NAMALWA (cell line): ENCODE measurements at places on chromosomes 5 and 9.

- DNase-seq = no peak
These were observed 358.0 kb downstream of the TAF11L14 start for GRCh38 chr5:17992291-17992690.

- DNase-seq = no peak
These were observed 41.6 kb upstream of the FCN1 start for GRCh38 chr9:134959126-134959970.

- no peak for DNase-seq
These were observed 135.2 kb downstream of the RXRA start for GRCh38 chr9:134461426-134461982.

DNA sequence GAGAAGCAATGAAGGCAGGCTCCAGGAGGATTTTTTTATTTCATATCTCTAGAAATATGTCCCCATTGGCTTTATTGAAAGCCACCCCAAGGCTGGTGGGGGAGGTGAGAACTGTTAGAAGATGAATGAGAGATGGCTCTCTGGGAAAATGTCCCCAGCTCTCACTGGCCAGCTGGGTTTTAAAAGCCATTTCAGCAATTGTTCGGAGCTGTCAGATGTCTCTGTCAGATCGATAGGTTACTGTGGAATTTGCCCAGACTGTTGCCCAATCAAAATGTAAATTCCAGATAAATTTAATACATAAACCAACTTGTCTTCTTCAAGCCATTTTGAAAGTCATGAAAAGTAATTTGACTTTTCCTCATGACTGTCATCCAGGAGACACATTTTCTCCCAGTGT is 67.0 kb upstream of the BRINP1 start:
- no peak for DNase-seq

DNA sequence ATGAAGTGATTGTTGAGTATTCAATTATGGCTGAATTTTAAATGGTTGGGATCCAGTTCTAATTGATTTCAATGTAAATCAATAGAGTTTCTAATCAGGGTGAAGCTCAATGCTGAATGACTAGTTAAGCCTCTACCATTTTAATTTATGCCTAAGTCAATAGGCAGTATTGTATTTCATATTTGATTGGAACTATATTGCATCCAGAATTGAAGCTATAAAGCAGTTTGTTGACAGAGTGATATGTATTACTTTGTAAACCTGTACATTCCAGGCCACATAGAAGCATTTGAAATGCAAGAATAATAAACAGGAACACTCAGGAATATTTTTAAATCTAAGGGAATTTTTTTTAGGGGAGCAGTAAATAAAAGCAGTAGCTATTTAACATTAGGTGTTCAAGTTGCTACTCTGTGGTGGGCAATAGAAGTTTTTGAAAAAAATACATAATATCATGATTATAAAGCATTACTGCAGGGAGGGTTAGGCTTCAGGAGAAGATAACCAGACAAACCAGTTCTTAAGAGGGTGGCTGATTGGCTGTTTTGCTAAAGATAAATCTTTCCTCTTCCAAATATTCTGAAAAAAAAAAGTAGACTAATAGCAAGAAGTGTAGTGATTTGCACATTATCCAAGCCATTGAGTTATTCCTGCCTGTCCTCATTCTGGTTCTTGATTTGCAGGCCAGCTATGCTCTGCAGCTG is 492.0 kb upstream of the MEF2C start:
- DNase-seq = no peak

DNA sequence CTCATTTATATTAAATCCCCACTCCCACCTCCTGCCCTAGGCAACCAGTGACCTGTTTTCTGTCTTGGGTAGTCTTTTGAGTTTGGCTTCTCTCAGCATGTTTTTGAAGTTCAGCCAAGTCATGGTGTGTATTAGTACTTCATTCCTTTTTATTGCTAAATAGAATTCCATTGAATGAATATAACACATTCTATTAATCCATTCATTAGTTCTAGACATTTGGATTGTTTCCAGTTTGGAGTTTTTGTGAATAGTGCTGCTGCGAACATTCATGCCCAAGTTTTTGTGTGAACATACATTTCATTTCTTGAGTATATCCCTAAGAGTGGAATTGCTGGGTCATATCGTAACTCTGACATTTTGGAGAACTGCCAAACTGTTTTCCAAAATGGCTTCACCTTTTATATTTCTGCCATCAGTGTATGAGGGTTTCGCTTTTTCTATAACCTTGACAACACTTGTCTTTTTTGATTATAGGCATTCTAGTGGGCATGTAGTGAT is 2.7 kb downstream of the ZNF346 start:
- DNase-seq = no peak

DNA sequence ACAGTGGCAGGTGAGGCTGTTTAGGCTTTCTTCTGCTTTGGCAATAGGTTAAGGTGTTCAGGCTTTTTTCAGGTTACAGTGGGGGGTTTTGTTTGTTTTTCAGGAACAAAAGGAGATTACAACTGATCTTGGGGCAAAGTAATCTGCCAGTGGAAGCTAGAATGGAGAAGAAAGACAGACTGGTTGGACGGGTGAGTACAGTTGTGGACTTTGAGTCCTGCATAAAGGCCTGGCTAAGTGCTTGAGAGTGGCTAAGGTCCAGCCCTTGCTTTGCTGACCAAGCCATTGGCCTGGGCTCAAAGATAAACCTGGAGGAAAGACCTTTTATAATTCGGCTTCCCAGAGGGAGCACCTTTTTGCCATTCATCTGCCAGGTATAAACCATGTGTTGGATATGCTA is 63.1 kb downstream of the MTMR12 start:
- no peak for DNase-seq

DNA sequence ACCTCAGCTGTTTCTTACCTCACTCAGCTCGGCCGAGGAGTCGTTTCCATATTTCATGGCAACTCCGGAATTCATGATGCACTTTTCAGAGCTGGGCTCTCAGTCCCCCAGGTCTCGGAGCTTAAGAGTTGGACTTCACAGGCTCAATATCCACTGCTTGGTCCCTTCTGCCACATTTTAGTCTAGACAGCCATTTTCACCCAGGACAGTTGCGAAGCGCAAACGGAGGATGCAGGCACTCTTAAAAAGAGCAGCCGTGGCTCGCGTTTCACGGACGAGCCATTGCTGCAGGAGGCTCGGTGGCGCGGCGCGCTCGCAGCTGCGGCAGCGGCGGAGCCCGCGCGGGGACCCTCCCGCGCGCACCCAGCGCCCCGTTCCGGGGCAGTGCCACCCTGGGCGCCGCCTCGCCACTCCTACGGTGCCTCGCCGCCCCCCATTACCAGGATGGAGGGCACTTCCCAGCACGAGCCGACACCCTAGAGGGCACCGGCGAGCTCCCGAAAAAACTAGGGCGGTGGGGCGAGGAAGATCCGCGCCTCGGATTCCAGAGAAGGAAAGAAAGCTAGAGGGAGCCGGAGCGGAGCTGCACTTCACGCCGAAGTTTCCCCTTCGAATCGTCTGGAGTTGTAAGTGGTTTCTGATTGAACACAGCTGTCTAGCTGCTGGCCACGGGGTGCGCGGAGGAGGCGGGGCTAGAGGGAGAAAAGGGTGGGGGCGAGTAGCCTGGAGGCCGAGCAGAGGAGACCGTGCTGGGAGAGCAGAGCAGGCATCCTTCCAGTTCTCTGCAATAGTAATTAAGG is 140.3 kb downstream of the TSSK1B start:
- DNase-seq = no peak

GRCh38 chr9:129697656-129698253 is 32.3 kb downstream of the PRRX2 start:
- no peak for DNase-seq

DNA sequence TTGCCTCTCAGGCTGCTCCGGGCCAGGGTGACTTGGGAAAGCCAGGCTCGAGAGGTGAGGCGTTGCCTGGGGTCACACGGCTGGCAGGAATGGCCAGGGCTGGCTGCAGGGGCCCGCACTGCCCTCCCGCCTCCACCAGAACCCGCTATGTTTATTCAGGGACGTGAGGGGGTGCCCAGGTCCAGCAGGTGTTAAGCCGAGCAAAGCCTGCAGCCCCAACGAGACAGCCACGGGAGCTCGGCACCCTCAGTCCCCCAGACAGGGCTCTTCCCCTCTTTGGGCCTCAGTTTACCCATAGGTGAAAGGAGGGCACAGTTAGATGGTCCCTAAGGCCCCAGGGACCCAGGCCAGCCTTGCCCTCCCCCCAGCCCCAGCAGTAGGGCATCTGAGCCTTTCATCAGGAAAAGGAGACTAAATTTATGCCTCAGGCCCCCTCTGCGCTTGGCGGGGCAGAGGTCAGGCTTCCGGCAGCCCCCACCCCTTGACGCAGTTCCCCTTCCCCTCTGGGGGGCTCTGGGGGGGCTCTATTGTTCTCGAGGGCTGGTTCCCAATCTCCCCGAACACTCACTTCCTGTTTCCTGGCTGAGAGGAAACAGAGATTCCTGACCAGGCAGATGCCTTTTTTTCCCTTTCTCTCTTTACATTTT is 7.1 kb upstream of the EGFL7 start:
- DNase-seq = no peak

GRCh38 chr5:17187011-17187785 is 30.2 kb upstream of the BASP1 start:
- no peak for DNase-seq

- no peak for DNase-seq
These were observed 152.6 kb upstream of the MSX2 start for GRCh38 chr5:174571662-174572397.
